ENCODE measurements at places on chromosomes 4 and X.

DNA sequence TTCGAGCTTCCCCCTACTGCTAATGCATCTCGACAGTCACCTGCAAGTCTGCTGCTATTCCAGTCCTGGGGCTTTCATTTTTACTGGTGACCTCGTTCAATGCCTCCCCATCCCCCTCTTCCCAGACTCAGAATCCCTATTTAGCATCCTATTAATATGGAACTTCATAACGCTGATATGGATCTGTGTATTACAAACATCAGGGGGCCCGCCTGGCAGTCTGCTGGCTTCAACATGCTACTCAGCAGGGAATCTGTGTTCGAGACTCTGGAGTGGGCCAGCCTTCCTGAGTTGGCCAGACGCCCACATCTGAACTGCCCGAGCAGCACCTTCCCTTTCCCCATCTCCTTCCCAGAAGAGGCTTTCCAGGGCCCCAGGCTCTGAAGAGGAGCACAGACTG lies 173.9 kb upstream of the PPARGC1A start:
- DNase-seq: peak; percentile 0

DNA sequence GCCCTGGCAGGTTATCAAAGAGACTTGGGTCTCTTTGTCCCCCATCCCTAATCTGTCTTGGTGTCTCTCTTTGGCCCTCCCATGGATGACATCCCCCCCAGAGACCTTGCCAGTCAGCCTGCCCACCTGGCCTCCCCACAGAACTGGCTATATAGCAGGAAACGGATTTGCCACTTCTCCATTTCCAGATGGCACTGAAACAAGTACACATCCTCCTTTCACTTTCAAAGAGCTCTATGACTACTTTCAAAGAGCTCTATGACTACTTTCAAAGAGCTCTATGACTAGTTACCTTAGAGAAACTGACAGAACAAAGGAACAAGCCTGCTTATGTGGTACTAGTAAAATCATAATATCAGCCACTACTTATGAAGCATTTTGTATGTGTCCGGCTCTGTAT lies 175.3 kb downstream of the MAML3 start:
- DNase-seq: no peak

DNA sequence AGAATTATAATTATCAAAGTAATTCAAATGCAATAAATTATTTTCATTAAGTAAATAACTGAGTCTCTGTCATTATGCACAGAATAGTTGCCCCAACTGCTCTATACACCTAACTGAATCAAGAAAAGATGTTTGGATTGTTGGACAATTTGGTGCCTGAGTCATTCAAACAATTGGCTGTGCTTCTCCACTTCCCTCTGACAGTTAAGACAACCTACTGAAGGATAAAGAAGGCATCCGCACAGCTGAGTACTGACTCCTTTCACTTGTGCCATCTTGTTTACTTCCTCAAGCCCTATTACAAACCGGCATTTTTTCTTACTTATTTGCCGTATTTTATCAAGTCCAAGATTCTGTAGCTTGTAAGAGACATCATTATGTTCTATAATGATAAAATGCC lies 110.6 kb upstream of the C1QTNF7 start:
- DNase-seq: no peak

DNA sequence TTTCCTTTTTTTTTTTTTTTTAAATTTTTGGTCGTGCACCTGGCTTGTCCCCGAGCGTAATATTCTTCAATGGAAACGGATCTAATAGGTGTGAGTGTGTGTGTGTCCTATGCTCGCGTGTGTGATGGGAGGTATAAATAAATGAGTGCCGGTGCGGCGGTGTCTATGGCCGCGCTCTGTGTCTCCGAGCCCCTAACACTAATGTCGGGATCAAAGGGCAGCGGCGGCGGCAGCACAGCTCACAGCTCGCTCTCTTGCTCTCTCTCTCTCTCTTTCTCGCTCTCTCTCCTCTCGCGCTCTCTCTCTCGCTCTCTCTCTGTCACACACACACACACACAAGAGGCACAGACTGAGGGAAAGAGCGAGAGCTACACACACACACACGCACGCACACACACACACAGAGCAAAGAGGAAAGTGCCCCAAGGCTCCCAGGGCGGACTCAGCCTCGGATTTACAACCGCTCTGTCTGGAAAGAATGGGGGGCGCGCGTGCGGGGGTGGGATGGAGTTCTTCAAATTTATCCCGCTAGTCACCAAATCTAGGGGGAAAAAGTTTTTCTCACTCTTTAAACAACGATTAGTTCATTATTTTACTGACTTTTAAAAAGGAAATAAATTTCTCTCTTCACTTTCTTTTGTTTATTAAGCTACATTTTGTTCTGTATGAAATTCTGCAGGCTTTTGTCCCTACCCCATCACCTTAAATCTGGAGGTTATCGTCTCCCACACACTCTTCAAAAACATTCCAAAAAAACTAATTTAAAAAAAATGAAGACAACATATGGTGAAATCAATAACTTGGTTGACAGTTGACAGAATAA lies at the start of gene ZNF827:
Gene ZNF827 (minus strand): TSS at position 206 of the 823 bp plus-strand sequence. CDS start 416 bp downstream, outside the sequence.
- DNase-seq: no peak

GRCh38 chr4:184153781-184154180 lies 63.9 kb downstream of the ENPP6 start:
- no peak for DNase-seq

DNA sequence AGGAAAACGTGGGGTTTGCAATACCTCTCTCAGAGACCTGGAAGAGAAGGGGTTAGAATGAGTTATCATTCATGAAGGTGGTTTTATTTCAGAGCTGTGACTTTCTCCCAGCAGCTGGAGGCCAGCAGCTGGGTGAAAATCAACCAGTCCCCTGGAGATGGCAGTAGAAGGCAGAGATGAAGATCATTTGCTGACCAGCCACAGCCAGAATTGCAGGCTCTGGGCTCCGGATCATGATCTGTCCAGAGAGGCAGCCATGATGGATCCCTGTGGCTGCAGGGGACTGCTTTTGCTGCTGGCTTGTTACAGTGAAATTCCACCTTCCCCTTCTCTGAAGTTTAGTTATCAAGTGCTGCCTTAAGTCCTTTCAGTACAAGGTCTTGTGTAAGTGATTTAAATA lies 46.9 kb upstream of the TAB3 start:
- DNase-seq: no peak

DNA sequence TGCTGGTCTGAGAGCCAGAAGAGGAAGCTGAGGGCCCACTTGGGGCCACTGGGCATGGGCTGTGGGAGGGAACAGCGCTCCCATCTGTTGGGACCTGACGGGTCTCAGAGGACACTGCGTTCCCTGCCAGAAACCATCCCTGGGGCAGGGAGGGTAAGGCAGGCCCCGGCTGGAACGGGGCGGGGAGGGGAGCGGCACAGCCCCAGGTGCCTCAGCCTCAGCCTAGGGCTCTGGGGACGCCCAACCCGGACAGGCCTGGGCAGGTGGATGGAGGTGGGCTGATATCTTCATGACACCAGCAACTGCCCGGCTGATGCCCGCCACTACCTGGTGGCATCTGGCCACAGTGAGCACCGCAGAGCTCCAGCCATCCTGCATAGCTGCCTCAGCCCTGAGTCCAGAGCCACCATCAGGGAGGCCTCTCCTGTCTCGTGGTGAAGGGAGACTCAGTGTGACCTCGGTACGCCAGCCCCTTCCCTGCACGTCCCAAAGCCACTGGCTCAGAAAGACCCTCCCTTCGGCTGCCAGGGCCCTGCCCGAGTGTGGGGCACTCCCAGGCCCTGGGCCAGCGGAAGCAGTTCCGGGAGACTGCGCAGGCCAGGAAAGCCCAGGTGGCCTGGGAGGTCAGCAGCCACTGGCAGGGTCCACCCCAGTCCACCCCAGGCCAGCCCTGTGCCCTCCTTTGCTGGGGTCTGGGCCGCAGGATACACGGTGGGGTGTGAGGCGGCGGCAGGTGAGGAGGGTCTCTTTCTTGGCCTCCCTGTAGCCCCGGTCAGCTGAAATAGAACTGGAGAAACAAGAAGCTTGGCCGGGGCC lies 34.6 kb upstream of the FGFR3 start:
- DNase-seq: no peak

- DNase-seq: no peak
Measured at GRCh38 chr4:148196164-148196563, 246.1 kb downstream of the NR3C2 start.
